A172 (cell line): ENCODE measurements at places on chromosomes 2 and 18. TPM values are rescaled to one million over a fixed set of nuclear protein-coding genes. Genes with fewer than 3 reads are reported as not detected.

Gene RPRM
- total RNA-seq = not detected in 2 replicates

DNA sequence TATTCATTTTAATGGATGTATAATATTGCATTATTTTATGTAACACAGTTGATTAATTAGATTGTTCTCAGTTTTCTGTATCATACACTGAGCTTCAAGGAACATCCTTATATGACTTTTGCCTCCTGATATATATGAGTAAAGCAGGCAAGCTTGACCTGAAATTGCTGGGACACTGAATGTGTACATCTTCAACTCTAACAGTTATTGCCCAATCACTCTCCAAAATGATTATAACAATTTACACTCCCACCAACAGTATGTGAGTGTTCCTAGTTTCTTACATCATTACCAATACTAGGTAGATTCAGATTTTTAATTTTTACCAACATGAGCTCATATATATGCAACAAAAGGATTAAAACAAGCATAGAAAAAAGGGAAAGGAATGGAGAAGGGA is 379.4 kb downstream of the SETBP1 start:
- no peak for DNase-seq

DNA sequence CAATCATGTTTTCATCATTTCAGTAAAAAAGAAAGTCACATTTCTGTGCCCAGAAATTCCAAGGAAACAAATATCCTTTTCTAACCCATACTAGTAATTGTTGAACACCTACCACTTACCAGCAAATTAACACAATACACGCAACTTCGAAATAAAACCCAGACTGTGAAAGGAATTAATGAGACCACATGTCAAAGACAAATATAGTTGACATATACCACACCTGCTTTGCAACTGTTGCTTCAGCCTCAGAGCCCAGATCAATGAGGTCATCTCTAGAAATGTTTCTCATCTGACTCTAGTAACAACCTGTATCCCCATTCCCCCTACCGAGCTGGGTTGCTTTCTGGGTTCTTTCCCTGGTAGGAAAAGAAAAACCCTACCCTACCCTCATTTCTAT is 52.6 kb downstream of the TRIP12 start:
- DNase-seq = no peak

GRCh38 chr18:28365411-28365831 is 188.5 kb upstream of the CDH2 start:
- DNase-seq = no peak

DNA sequence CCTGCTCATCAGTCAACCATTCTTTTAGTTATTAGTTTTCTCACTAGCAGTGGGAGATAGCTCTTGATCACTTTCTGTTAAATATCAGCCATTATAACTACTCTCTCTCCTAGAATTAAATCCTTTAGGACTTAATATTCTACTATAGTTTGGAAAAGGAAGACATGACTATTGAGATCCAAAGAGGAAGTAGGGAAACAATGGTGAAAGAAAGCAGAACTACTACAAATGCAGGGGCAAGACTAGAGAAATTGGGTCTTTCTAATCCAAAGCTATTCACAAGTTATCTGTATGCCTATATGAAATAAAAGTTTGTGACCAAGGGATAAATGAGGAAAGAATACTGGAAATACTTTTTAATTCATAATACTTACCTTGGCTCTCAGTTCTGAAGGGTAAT is 65.1 kb downstream of the SRBD1 start:
- no peak for DNase-seq

GRCh38 chr2:149002891-149003740 is 35.4 kb upstream of the LYPD6B start:
- no peak for DNase-seq

GRCh38 chr2:169029341-169029740 is 1.8 kb downstream of the ABCB11 start:
- no peak for DNase-seq

- no peak for DNase-seq
Observed at GRCh38 chr2:182740701-182741100, 24.6 kb downstream of the DNAJC10 start.

- no peak for DNase-seq
Observed at GRCh38 chr2:204583773-204584172, 38.5 kb downstream of the PARD3B start.

DNA sequence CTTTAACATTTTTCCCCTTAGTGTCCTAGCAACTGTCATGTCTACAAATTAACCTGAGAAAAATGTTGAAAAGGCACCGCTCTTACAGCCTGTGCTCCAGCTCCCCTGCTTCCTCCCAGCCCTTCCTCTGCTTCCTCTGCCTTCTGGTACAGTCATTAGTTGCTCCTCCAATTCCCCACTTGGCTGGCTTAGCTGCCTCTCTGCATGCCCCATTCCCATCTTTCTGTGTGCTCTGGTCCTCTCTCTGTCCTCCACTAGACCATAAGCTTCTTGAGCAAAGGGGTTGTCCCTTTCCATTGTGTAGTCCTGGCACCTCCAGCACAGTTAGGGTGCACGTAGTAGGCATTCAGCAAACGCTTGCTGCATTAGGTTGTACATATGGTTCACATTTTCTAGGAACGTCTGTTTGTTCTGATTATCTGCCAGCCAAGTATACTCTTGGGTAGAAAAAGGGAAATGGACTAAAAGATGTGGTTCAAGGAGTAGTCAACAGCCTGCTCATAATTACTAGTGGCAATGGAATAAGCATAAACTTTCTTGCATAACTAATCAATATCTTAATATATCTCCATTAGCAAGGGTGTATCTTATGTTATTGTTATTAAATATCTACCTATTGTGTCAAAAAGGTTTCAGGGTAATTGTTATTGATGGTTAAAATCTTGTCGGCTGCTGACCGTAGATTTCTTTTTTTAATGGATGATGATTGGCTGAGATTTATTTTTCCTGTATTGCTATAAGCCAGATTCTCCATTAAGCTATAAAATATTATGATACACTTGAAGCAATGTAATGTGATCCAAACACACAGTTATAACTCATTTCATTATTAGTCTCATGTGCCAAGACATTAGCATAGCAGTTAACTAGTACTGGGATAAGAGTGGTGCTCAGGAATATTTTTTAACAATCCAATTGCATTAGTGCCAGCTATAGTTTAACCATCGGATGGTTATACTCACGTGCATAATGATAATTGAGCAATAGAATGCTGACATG is 340.1 kb downstream of the SLC4A3 start:
- no peak for DNase-seq

- no peak for DNase-seq
Observed at GRCh38 chr2:69518841-69519240, 81.6 kb upstream of the NFU1 start.

DNA sequence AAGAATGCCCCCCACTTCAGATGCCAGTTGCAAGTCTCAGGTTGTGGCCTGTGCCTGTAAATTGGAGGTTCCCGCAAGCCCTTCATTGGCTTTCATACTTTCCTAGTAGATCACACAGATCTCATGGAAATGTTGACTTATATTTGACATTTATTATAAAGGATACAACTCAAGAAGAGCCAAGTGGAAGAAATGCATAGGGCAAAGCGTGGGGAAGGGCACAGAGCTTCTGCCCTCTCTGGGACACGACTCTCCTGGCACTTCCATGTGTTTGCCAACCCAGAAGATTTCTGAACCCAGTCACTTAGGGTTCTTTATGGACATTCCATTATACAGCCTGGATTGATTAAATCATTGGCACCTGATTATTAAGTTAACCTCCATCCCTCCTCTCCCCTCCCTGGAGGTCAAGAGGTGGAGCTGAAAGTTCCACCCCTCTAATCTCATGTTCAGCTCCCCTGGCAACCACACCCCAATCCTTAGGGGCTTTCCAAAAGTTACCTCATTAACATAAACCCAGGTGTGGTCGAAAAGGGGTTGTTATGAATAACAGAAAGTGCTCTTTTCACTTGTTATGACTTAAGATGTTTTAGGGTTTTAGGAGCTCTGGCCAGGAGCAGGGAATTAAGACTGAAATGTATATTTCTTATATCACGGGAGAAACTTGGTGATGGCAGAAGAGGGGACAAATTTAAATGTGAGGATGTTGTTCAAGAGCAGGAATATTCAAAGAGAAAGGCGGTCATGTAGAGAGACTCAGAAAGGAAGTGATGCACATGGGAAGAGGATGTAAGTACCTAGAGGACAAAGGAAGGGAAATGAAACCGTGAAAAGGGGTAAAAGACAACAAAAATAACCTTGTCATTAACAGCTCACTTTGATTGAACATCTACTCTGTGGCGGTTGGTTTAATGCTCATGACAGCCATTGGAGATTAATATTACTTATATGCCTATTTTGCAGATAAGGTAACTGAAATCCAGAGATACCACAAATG is 31.8 kb downstream of the SP100 start:
- no peak for DNase-seq
